Stimulated activated CD4-positive, alpha-beta T cell treated with anti-CD3 and anti-CD28 coated beads, Interleukin-15, amount 100 ng/mL, for 1 hour (primary cell): ENCODE measurements at places on chromosomes 1 and 21.

DNA sequence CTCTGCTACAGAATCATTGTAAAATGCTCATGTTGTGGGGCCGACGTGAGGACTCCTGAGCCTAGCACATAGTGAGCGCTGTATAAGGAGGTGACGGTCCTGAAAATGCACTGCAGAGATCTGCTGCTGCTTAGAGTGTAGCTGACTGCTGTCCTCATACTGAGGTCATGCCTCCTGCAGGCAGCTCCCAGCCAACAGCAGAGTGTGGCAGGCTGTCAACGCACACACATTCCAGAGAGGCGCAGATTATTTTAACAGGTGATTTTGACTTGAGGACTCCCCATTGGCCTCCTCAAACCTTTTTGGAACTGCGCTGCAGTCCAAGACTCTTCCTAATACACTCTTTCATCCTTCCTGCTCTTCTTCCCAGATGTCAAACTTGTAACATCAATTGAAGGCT, 119.8 kb upstream of the KCNJ6 start:
- no peak for DNase-seq

DNA sequence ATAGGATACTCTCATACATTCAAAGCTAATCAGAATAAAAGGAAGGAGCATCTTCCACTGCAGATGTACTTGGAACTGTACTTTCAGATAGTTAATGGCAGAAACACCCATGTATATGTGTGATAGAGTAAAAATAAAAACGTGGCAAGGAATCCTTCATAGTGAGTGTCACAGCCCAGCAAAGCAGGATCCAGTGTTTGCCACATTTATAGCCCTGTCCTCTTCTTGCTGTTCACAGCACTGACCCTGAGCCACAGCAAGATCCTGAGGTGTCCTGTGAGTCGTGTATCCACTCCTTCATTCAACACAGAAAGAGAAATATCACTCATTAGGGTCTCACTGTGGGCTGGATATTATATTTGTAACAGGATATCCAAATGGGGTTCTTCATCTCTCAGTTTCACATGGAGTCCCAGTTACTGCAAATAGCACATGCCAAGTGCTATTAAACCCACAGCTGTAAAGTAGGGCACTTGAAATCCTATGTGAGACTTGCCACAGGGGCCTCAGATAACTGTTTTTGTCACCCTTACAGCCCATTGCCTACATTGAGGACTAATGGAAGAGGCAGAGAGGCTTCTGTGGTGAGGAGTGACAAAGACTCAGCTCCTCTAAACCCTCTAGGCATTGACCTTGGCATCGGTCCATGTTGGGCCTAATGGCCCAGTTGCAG, 41.3 kb downstream of the CYP2J2 start:
- DNase-seq: no peak

DNA sequence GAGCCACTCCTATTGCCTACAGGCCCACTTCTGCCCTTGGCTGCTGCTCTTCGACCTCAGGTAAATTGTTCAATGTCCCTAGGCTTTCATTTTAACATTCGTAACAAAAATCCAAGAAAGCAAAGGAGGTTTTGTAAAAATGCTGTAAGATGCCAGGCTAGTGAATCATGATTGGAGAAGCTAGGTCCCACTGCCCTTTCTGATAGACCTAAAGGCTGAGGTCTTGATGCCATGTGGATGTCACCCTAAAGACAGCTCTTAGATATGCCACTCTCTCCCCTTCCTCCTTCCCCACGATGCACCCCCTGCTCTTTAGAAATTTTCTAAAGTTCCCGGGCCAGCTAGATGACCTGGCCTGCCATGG, 9.9 kb upstream of the TMEM39B start:
- DNase-seq: no peak

DNA sequence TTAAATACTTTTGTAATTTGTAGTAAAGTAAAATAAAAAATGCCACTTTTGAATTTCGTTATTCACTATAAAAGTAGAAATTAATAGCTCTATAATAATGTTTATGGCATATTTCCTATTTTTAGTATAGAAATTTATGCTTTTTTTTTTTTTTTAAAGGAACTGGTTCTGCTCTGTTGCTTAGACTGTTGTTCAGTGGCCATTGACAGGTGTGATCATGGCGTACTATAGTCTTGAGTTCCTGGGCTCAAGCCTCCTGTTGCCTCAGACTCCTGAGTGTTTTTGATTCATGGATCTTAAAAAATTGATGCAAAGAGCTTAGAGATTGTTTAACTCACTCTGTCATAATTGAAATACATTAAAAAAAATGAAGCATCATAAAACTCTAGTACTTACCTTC, 53.6 kb downstream of the RPS6KC1 start:
- no peak for DNase-seq

DNA sequence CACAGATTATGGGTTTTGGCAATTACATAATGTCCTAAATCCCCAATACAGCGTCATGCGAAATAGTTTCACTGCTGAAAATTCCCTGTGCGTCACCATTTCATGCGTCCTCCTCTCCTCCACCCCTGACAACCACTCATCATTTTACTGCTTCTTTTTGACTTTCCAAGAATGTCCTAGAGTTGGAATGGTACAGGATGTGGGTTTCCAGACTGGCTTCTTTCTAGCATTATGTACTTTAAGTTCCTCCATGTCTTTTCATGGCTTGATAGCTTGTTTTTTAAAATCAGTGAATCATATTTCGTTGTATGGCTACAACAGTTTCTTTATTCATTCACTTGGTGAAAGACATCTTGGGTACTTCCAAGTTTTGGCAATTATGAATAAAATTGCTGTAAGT, 7.4 kb downstream of the NBPF3 start:
- no peak for DNase-seq
